ENCODE measurements at places on chromosomes 6 and 20.
A peak's percentile ranks its signal among the peaks of the same experiment; 100 is the strongest.

DNA sequence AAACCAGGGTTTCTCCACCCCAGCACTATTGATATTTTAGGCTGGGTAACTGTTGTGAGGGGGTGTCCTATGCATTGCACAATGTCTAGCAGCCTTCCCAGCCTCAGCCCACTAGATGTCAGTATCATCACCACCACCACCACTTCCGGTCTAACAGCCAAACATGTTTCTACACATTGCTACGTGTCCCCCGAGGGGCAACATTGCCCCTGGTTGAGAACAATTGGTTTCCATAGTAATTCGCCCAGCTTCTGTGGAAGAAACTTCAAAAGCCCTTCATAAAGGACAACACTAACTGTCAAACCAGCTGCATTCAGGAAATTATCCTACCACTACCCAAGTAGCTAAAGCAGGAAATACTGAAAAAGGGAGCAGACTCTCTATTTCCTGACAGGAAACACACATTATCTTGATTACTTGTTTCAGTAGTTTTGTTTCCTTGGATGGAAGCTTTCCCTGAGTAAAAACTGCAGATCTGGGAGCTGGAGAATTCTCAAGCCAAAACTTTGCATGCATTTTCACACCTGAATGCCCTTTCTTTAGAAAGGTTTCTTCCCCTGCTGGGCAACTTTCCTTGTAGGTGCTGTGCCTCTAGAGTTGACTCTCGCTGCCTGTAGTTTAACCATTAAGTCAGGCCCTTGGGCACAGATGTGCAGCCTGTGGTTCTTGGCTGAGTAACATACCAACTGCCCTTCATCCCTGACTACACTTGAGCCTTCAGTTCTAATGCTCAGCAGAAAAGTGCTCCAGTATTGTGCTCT lies 23.6 kb downstream of the PKHD1 start:
- DNase-seq, result peak; percentile 33

DNA sequence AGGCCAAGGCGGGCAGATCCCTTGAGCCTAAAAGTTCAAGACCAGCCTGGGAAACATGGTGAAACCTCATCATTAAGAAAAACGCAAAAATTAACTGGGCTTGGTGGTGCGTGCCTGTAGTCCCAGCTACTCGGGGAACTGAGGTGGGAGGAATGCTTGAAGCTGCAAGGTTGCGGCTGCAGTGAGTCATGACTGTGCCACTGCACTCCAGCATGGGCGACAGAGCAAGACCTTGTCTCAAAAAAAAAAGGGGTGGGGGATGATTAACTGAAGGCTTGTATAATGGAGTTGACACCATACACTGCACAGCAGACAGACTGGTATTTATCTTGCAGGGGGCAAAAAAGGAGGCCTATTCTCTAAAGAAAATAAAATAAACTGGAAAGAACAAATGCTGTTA lies 27.7 kb downstream of the SRPK1 start:
- no peak for DNase-seq

DNA sequence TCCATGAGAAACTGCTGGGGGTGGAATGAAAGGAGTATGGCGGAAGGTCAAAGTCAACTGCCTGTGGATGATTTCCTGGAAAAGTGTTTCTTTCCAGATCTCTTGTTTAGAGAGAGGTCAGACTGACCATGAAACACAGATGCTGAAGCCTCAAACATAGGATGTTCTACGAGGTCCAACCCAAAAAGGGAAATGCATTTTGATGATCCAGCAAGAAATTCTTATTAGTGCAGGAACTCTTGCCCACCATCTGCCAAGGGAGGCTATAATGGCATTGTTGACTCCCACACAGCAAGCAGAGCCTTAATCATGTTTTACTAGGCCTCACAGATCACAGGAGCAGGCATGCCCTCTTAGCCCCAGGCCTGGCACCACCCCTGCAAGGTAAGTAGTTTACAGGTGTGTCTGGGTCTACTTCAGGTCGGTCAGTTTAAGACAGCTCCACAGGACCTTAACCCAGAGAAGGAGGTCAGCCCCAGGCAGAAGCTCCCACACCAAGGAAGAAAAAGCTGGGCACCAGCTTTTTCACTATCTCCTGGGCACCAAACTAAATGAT lies 67.6 kb upstream of the CNKSR3 start:
- no peak for DNase-seq

DNA sequence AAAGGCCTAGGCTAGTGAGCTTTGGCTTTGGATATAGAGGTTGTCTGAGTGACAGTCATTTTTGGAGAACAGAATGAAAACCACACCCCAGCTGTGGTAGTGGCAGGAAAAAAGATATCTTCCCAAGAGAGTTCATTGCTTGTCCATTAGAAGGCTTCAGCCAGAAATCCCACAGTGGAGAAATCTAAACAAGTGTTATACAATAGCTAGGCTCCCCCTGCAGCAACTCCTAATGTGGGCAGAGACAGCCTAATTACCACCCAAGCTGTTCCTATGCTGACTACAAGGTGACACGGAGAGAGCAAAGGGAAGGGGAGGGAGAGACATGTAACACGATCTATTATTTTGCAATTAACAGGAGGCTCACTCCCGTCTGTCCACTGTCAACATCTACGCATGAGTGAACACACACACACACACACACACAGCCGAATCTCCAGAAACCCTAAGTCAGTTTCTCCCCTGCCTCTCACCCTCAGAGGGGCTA lies 147.5 kb upstream of the TCF21 start:
- no peak for DNase-seq

- no peak for DNase-seq
Measured at GRCh38 chr6:126367849-126368248, 27.9 kb downstream of the CENPW start.

DNA sequence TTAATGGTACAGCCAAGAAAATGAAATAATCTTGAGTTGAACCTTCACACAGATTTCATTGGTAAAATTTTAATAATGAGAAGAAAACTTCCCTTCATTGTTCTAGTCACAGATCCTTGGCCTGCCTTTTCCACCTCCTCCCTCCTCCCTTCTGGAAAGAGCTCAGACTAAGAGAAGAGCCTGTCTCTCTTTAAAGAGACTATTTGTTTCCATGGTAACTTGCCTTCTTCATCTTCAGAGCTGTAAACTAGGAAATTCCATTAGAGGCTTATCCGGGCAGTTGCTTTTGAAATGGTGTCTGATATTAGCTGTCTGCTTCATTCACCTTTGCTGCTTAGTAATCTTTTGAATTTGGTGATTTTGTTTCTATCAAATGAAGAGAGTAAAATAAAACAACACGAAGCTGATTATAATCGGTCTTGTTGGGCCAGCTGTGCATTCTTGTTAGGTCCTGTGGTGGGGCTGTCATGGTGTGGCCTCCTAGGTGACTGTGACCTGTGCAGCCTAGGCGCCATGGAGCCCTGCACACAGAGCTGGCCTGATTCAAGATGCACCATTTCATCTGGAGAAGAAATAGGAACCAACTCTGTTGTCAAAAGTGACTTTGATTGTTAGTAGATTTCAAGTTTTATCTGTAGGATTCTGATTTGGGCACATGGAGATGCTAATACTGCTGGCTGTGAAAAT lies 96.7 kb downstream of the MAP3K7 start:
- no peak for DNase-seq

GRCh38 chr6:14038467-14039437 lies 78.8 kb upstream of the CD83 start:
- DNase-seq, result no peak

Measured in thymus (tissue), 14 donors.